ENCODE measurements at places on chromosomes 11 and 22. TPM values are rescaled to one million over a fixed set of nuclear protein-coding genes. Genes with fewer than 3 reads are reported as not detected.

DNA sequence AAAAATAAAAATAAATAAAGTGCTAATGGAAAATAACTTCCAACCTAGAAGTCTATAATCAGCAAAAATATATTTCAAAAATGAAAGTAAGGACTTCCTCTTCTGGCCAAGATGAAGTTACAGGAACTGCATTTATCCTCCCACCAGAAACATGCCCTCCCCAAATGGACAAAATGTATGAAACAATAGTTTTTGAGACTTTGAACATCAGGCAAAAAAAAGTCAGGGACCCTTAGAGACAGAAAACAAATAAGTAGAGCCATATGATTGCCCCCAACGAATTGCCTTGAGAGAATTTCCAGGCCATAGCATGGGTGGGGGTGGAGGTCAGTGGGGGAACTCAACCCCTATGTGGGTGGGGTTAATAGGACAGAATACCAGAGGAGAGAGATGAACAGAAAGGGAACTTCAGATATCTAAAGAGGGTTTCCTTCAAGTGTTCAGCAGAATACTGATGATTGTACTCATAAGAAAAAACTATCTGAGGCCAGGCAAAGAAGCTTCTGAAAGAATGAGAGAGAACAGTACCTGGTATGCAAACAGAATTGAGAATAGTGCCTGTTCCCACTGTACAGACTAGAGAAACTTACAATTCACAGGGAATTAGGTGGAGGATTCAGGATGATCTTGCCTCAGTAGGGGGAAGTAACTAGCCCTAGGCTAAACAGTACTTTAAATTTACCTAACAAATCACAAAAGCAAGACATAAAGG is 26.6 kb upstream of the IL10RA start:
- DNase-seq = no peak

The XKR3 gene
- not detected for total RNA-seq

The MRGPRX3 gene
- total RNA-seq = not detected

DNA sequence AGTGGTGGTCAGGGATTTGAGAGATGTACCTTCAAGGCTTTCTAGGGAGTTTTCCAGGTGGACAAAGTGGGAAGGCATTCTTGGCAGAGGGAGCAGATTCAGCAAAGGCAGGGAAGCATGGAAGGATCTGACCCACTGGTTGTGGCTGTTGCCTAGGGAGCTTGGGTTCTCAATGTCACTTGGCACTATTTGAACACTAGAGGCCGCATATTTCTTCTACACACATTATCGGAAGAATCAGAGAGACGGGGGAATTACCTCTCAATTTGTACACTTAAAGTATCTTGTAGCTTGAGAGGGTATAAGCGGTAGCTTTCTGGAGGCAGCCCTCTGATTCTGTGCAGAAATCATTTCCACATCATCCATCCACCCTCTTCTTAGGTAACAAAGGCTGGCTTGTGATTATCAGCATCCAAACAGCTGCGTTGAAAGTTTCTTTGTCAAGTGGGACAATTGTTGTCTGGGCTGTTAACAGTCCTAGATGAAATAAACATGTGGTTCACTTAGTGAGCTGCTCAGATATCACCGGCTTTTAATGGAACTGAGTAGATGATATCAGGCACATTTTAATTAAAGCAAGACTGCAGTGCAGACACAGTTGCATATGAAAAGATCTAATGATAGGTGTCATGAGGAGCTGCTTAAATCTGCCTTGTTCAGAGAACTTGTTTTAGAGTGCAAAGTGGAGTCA is 2.6 kb downstream of the NELL1 start:
- DNase-seq = no peak

GRCh38 chr22:20748082-20748481 is 25.8 kb upstream of the SERPIND1 start:
- no peak for DNase-seq

All from progenitor cell of endocrine pancreas (in vitro differentiated cells).